ENCODE measurements at places on chromosomes 7 and 10.

GRCh38 chr10:11150879-11151415, 133.3 kb downstream of the CELF2 start:
- no peak for DNase-seq

DNA sequence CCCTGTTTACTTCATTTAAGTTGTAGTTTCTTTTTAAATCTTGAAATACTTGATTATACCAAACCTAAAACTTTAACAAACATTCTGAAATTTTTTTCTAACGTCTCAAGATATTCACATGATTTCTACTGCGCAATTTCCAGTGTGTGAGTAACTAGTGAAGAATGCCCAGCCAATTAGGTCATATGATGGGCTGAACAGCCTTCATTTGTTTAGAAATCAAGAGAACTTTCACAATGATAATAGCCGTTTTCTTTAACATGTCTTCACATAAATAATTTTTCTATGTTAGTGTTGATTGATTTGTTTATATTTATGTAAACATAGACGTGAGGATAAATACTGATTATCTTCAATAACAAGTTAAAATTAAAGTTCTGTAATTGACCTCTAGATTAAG, 21.8 kb downstream of the STAM start:
- no peak for DNase-seq

- DNase-seq = no peak
Observed at GRCh38 chr7:16695621-16696237, 49.7 kb downstream of the BZW2 start.

DNA sequence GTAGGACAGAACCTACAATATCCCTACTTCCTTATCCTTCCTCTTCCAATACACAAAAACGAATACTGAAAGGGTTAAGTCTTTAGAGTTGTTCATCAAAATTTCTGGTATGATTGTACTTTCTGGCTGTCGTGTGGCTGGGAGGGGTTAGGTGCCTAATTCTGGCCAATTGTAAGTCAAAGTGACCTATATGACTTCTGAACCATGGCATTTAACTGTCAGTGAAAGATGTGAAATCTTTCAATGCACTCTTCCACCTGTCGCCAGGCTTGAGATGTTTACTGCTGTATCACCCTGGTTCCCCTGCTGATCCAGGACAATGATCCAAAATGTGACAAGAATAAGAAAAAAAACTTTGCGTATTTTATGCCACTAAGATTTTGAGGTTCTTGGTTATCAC, 20.8 kb downstream of the EPC1 start:
- DNase-seq = no peak

Measured in stimulated activated CD8-positive, alpha-beta memory T cell treated with anti-CD3 and anti-CD28 coated beads, Interleukin-2, amount 100 ng/mL, for 1 hour (primary cell).